Activated T-cell treated with anti-CD3 and anti-CD28 coated beads, Interleukin-2, amount 50 U/mL, for 48 hours (primary cell): ENCODE measurements at places on chromosomes 2 and 18.

DNA sequence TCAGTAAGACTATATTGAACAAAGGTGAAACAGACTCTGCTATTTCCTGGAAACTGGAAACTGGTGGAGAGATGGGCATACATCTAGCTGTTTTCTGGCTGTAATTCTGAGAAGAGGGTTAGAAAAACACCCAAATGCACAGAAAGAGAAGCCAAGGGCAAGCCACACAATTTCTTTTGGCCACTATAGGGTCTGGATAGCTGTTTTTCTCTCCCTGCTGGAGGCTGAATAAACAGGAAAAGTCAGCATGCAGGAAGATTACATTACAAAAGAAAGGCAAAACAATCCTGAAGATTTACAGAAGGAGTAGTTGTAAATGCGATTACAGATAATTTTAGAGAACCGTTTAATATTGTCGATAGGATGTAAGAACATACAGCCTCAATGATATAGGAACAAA lies 186.2 kb upstream of the REG3G start:
- no peak for DNase-seq

GRCh38 chr2:112024231-112024630 lies 30.8 kb upstream of the TMEM87B start:
- no peak for DNase-seq

DNA sequence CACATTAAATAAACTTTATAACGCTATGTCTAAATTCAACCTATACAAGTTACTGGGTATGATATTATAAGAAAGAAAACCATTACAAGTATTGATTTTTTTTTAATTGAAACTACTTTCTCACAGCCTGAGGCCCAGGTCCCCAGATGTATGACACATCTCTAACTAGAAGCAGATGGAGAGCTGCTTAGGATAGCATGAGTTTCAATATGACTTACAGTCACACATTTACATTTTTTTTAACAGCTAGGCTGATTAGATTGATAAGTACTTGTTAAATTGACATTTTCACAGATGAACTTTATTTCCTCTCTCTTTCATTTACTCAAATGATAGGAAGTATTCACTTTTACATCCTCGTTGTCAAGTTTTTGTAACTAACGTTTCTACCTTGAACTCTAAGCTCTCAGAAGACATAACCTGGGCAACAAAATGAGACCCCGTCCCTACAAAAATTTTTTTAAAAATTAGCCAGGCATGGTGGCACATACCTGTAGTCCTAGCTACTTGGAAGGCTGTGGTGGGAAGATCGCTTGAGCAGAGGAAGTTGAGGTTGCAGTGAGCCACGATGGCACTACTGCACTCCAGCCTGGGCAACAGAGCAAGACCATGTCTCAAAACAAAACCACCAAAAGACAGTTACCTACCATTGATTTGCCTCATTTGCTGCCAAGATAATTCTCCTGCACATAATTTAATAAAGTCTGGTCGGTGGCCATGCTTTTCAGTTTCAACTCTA lies 52.4 kb downstream of the STK39 start:
- peak; percentile 64 for DNase-seq

GRCh38 chr18:33128581-33128980 lies 311.9 kb downstream of the CCDC178 start:
- no peak for DNase-seq

- no peak for DNase-seq
These were observed 274.9 kb downstream of the NR4A2 start for GRCh38 chr2:156057647-156058046.

- peak; percentile 36 for DNase-seq
These were observed 572 bp upstream of the ZNF516 start for GRCh38 chr18:76495435-76496193.

- no peak for DNase-seq
These were observed 37.7 kb downstream of the LHCGR start for GRCh38 chr2:48717846-48718245.

- no peak for DNase-seq
These were observed 38.1 kb downstream of the PLEK start for GRCh38 chr2:68403199-68403644.

- no peak for DNase-seq
These were observed 103.2 kb downstream of the INHBB start for GRCh38 chr2:120448961-120449810.
